ENCODE measurements at places on chromosomes 13 and 19. TPM values are rescaled to one million over a fixed set of nuclear protein-coding genes. Genes with fewer than 3 reads are reported as not detected.

NXNL1 gene
- polyA plus RNA-seq = not detected

DNA sequence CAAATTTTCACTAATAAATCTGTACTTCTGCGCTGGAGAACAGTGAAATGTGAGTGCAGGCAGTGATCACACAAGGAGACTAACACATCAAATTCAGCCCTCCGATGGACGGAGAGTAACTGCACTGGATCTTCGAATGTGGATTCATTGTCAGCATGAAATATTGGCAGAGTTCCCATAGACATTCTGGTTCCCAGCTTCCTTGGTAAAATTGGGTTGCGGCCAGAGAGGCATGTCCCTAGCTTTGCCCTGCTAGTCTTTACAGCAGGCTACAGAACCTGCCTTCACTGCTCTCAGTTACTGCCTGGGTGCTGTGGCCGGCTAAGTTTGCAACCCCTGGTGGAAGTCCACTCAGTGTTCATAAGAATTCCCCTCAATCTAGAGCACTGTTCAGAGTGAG, 32.3 kb upstream of the UQCRFS1 start:
- no peak overlapping the region for H3K27ac ChIP-seq
- DNase-seq = no peak
- peaks cover 53% of the 10 kb centered on the region for H3K27me3 ChIP-seq
- no peaks in the 10 kb centered on the region for H3K4me1 ChIP-seq
- no peaks in the 10 kb centered on the region for H3K36me3 ChIP-seq

DNA sequence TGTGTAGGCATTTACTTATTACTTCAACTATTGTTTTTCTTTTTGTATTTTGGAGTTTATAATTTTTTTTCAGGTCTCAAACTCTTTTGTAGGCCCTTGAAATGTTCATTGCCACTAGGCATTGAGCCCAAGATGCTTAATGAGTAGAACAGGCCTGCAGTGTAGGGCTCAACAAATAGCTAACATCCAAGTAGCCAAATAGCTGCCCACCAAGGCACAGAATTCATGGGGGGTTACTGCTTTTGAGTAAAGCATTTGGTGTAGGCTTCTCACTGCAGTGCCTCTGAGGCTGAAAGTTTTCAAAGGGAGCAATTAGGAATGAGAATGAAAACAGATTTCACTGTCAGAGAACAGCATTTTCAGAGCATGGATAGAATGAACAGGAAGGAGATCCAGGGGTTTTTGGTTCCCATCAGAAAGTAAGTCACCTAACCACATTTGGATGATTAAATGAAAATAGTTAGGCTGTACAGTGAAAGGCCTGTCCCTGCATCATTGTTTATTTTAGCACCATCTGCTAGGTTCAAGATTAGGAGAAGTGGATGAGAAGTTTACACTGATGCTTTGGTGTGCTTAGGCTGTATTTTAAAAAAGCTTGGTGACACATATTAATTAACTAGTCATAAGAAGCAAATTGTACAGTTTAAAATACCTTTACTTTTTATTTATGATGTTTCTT, 61.0 kb downstream of the EDNRB start:
- H3K27me3 ChIP-seq = no peaks in the 10 kb centered on the region
- no peak overlapping the region for H3K27ac ChIP-seq
- DNase-seq = no peak
- H3K4me3 ChIP-seq = no peak overlapping the region
- no peaks in the 10 kb centered on the region for H3K36me3 ChIP-seq
- H3K4me1 ChIP-seq = peaks cover 8% of the 10 kb centered on the region

- no peak overlapping the region for H3K4me3 ChIP-seq
- H3K27ac ChIP-seq = no peak overlapping the region
- no peak for DNase-seq
- H3K4me1 ChIP-seq = no peaks in the 10 kb centered on the region
- no peaks in the 10 kb centered on the region for H3K36me3 ChIP-seq
Measured at GRCh38 chr13:92566767-92567166, 659.8 kb upstream of the GPC6 start.

LRRC4B gene
- 14.3 TPM for polyA plus RNA-seq

DNA sequence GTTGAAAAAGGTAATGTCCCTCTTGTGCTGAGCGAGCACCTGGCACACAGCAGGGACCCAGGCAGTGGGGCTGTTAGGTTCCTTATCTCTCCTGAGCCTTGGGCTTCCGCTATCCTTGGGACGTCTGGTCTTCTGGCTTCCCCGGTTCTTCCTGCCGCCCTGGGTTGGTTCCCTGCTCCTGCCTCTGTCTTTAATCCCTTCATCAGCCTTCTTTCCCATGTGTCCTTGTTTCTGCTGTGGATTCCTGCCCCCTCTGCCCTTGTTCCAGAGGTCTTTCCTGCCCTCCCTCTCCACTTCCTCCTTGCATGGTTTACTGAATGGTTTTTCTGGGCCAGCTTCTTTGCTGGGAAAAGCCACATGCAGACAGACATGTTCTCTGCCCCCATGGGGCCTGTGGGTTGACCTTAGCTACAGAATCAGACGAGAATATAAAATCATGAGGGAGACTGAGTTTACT, 2.6 kb downstream of the EPN1 start:
- peaks cover 62% of the 10 kb centered on the region for H3K4me1 ChIP-seq
- no peak overlapping the region for H3K4me3 ChIP-seq
- peak; percentile 20 for DNase-seq
- no peaks in the 10 kb centered on the region for H3K27me3 ChIP-seq
- peaks cover 66% of the 10 kb centered on the region for H3K36me3 ChIP-seq

- H3K27ac ChIP-seq = no peak overlapping the region
- H3K4me3 ChIP-seq = no peak overlapping the region
- no peak for DNase-seq
- no peaks in the 10 kb centered on the region for H3K36me3 ChIP-seq
Measured at GRCh38 chr13:25702386-25702785, 330.6 kb downstream of the ATP8A2 start.

DNA sequence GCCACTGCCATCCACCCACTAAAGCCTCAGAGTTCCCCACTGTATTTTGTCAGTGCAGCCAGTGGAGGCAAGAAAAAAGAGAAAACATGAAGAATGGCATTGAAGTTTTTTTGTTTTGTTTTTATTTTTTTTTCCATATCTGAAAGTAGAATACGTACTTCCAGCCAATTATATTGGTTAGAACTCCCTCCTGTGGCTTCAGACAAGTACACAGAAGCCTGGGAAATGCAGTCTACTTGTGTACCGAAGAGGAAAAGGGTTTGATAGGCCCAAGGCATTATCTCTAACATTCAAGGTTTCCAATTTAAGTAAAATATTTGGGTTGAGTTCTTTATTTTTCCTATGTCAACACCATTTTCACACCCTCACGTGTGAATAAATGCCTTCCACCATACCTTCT, 696.2 kb upstream of the GPC6 start:
- H3K4me1 ChIP-seq = no peaks in the 10 kb centered on the region
- no peaks in the 10 kb centered on the region for H3K36me3 ChIP-seq
- H3K27ac ChIP-seq = no peak overlapping the region
- H3K27me3 ChIP-seq = no peaks in the 10 kb centered on the region
- DNase-seq = no peak

GRCh38 chr13:43214124-43214523, 190.7 kb downstream of the DNAJC15 start:
- H3K27ac ChIP-seq = no peak overlapping the region
- H3K4me3 ChIP-seq = no peak overlapping the region
- DNase-seq = no peak
- no peaks in the 10 kb centered on the region for H3K27me3 ChIP-seq
- H3K36me3 ChIP-seq = no peaks in the 10 kb centered on the region

- no peak for DNase-seq
- no peaks in the 10 kb centered on the region for H3K4me1 ChIP-seq
Measured at GRCh38 chr13:44780591-44781280, 204.6 kb upstream of the TSC22D1 start.

DNA sequence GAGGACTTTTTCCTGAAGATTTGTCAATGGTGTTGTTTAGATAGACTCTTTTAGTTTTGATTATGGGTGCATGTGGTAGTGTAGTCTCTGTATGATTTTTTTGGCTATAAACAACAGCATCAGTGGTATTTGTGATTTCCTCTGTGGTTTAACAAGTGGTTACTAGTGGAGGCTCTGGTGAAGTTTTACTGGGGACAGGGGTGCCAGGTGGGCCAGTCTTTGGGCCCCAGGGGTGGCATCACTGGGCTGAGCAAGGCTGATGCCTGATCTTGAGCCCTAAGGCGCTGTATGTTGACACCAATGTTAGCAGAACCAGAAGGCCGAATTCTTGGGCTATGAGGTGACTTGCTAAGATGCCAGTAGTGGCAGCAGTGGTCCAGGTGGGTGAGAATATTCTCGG, 811.4 kb downstream of the DACH1 start:
- H3K4me3 ChIP-seq = no peak overlapping the region
- no peaks in the 10 kb centered on the region for H3K4me1 ChIP-seq
- H3K27me3 ChIP-seq = no peaks in the 10 kb centered on the region
- no peak for DNase-seq
- H3K36me3 ChIP-seq = no peaks in the 10 kb centered on the region

DNA sequence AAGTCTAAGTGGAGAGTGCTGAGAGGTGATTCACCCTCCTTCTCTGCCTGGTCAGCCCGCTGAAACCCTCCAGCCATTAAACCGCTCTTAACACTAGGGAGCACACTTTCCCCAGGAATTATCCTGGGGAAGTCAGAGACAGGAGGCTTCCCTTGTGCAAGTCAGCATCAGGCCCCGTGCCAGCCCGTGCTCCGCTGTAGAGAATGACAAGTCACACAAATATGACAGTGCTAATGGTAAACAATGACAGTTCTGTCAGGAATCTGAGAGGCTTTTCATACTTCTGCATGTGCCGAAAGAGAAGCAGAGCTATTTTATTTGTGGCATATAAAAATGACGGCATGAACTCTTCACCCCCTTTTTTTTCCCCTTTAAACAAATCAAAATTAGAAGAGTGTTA, 816.9 kb upstream of the SLC10A2 start:
- H3K4me3 ChIP-seq = no peak overlapping the region
- no peak overlapping the region for H3K27ac ChIP-seq
- H3K27me3 ChIP-seq = no peaks in the 10 kb centered on the region
- no peaks in the 10 kb centered on the region for H3K36me3 ChIP-seq
- peaks cover 4% of the 10 kb centered on the region for H3K4me1 ChIP-seq

IGFL2 gene
- polyA plus RNA-seq = 0.66 TPM

All from left lung (tissue), 14 donors.